Testis (tissue), 5 donors: ENCODE measurements at places on chromosomes 16 and 17. TPM values are rescaled to one million over a fixed set of nuclear protein-coding genes. Genes with fewer than 3 reads are reported as not detected.

GRCh38 chr16:67883872-67884261 lies 818 bp upstream of the NRN1L start:
- DNase-seq = peak; percentile 52

- no peak for DNase-seq
Observed at GRCh38 chr17:43992641-43993040, 11.8 kb upstream of the NAGS start.

Gene TBC1D3K
- total RNA-seq = 2.0 TPM

DNA sequence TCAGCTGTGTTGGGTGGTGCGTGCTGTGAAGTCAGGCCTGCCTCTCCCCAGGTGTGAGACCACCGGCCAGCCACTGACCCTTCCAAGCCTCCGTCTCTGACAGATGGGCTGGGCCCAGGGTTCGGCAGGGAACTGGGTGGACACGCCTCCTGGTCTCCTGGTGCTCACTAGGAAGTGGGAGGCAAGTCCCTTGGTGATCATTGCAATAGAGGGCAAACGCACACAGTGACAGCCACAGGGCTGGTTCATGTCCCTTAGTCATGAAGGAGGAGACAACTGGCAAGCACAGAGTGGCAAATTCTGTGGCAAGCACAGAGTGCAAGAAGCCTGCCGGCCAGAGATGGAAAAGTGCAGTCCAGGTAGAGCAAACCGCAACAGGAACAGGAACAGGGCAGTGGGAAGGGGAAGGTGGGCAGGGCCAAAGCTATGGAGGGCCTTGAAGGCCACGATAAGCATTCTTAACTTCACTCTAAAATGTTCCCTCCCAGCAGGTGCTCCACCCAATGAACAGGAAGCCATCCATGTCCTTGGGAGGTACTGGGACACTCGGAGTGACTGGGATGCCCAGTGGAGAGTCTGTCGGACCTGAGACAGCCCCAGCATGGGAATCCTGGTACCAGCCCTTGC lies 21.9 kb downstream of the USP7 start:
- no peak for DNase-seq

- no peak for DNase-seq
Observed at GRCh38 chr17:81910840-81911276, 341 bp downstream of the PCYT2 start.

GRCh38 chr16:66135838-66136237 lies 230.7 kb upstream of the CDH5 start:
- no peak for DNase-seq

DNA sequence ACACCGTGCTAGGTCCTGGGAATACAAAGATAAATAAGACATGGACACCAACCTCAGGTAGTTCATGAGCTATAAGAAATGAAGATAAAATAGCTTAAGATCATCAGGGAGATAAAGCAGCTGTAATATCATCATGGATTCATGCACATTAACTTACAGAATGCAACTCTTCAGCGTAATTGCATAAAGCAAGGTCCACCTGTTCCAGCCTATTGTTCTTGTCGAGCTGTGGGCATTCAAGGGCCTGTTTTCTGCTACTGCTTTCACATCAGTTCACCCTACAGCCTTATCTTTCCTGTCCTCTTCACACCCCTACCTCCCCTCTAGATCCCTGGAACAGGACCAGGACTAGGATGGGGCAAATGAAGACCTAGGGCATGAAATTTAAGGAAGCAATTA lies 133.9 kb downstream of the SPACA3 start:
- DNase-seq = no peak

GRCh38 chr16:69651217-69651616 lies 75.1 kb downstream of the NQO1 start:
- no peak for DNase-seq

GRCh38 chr17:38867179-38867967 lies 2.5 kb upstream of the LASP1 start:
- peak; percentile 73 for DNase-seq

GRCh38 chr16:75279305-75279704 lies 27.9 kb upstream of the BCAR1 start:
- DNase-seq = no peak

Gene CCL14
- total RNA-seq = 12.3 TPM

GRCh38 chr16:381789-382717 lies at the start of gene PGAP6:
TSS of gene PGAP6 (minus strand) at chr16:381978. CDS start at chr16:381821, 157 bp downstream.
- DNase-seq = peak; percentile 67

GRCh38 chr17:75125984-75126383 lies 5.6 kb downstream of the NT5C start:
- DNase-seq = no peak

Gene SCNN1G
- total RNA-seq = 0.19 TPM

- DNase-seq = no peak
Observed at GRCh38 chr17:47804461-47804860, 17.1 kb downstream of the OSBPL7 start.

- no peak for DNase-seq
Observed at GRCh38 chr16:6726621-6727020, 606.0 kb upstream of the RBFOX1 start.

DNA sequence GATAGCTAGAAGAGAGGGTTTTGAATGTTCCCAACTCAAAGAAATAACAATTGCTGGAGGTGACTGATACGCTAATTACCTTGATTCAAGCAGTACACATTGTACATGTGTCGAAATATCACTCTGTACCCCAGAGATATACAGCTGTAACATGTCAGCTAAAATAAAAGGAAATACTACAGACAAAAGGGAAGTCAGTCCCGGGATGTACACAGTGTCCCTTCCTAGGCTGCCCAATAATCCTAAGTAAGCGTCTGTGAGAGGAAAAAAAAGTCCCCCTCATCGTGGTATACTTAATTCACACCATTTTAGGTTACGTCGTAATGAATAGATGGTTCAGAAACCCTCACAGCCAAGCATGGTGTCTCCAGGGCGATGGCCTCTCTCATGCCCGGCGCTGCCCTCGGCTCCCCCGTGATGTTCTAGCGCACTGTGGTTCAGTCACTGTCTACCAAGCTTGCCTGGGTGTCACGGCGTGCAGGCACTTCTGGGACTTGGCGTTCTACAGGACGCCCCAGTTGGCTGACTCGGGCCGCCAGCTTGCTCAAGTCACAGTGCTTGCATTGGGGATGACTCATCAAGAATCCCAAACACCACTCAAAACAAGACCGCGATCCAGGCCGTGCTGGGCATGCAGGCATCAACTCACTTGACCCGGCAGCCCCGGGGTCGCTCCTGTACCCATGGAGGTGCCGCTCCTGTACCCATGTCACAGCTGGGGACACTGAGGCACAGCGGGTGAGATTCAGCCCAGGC lies 27.6 kb downstream of the CCDC40 start:
- peak; percentile 20 for DNase-seq

Gene IGSF6
- total RNA-seq = 0.81 TPM

DNA sequence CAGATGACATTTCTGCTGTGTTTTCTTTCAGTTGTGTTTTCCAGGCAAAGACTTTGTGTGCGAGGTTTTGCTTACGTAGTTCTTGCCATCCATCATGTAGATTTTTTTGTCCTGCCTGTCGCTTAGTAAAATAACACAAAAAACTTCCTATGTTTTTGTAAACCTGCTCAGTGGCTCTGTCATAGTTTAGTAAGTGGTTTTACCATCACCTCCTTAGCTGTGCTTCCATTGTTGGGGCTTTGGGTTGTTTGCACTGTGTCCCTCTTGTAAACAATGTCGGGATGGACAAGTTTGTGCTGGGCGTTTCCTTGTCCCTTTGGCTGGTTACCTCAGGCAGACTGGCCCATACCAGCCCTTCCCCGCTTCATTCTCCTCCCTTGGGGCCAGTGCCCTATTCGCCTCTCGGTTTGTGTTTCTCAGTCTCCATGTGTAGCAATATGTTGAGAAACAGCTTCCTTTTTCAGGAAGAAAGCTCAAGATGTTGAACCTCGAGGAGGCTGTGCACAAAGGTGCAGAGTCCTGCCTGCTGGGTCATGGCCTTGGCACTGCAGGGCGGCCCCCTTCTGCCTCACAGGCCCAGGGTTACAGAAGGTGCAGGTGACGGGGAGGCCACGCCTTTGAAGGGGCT lies 74.6 kb downstream of the KSR1 start:
- no peak for DNase-seq

GRCh38 chr16:87707097-87707496 lies 58.7 kb downstream of the KLHDC4 start:
- DNase-seq = no peak

DNA sequence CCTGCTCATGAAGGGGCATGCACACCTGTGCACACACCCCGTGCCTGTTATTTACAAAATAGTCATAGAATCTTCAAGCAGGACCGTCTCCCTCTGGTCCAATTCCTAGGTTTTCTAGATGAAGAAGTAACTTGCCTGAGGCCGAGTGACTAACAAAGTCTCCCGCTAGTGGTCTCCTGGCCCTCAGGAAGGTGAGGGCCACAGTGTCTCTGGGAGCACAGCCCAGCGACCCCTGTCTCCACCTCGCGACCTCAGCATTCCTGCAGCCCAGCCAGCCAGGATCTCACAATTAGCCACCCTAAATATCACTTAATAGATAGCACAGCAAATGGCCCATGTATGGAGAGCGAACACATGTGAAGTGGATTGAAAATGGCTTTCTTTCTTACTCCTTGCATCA lies 30.5 kb upstream of the CACNG1 start:
- DNase-seq = no peak

DNA sequence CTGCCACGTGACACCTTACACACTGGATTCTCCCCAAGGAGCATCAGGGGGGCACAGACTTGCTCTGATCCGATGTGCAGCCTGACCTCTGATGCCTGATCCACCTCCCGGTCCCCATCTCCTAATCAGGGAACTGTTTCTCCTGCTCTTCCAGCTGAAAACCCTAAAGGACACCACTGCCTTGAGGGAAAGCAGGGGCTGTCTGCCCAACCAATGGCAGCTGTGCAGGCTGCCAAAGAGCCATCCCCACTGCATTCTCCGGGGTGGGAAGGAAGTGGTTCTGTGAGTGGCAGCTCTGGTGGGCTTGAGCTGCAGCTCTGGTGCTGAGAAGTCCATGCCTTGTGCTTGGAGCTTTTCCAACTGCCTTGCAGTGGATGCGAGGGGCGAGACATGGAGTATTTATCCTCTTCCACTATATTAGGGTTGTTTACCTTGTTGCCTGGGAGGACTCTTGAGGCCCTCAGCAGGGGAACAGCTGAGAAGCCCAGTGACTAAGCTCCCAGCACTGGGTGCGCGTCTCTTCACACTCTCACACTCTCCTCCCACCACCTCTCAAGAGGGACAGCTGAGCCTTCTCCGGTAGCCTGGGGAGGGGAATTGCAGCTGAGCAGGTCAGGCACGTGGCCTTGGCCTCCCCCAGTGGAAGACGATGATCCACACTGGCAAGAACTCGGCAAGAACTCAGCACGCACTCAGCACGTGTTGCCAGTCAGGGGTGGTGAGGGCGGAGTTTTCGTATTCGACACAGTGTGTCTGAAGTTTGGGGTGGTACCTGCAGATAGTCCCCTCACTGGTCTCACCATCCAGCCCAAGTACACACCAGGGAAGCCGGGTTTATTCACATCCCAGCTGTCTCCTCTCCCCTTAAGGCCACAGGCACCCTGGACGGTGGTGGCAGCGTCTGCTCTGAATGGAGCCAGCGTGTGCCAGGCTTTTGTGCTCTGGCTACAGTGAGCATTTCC lies 21.1 kb upstream of the SPATA32 start:
- no peak for DNase-seq

GRCh38 chr16:50153596-50154419 lies 702 bp downstream of the TENT4B start:
- DNase-seq = no peak

Gene TEX14
- 37.2 TPM for total RNA-seq

Gene TNP2
- 10.2 TPM for total RNA-seq
